ENCODE measurements at places on chromosomes 3 and 15.

DNA sequence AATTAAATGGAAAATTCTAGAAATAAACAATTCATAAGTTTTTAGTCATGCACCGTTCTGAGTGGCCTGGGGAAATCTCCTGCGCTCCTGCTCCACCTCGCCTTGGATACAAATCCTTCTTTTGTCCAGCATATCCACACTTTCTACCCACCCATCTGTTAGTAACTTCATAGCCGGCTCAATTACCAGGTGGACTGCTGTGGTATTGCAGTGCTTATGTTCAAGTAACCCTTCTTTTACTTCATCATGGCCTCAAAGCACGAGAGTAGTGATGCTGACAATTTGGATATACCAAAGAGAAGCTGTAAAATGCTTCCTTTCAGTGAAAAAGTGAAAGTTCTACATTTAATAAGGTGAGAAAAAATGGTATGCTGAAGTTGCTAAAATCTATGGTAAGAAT, 142.3 kb upstream of the CHL1 start:
- no peak for DNase-seq

GRCh38 chr3:56302417-56302816, 165.8 kb downstream of the ERC2 start:
- no peak for DNase-seq

DNA sequence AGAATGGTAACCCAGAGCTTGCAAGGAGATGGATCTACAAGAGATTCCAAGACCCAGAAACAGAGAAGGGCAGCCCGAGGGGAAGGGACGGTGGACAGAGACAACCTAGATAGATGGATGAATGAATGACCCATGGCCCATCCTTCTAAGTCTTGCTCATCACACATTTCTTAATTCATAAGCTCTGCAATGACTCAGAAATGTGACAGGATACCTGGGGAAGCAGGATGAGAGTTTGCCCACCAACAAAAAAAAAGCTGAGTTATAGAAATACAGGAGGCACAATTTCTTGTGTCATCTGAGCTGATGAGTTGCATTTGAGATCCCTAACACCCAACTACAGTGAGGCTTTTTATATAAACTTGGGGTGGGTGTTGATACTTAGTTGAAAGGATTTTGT, 76.6 kb downstream of the CNTN3 start:
- no peak for DNase-seq

GRCh38 chr3:7787871-7788828, 713.5 kb upstream of the LMCD1 start:
- no peak for DNase-seq

GRCh38 chr3:190074817-190075216, 45.9 kb downstream of the P3H2 start:
- no peak for DNase-seq

GRCh38 chr15:83207660-83208366, at the start of gene HDGFL3:
Gene HDGFL3, minus strand, starts transcription at chr15:83207823. Its CDS starts 409 bp downstream, at chr15:83207414.
- peak; percentile 58 for DNase-seq

GRCh38 chr15:81419332-81419943, 45.4 kb upstream of the TMC3 start:
- no peak for DNase-seq

DNA sequence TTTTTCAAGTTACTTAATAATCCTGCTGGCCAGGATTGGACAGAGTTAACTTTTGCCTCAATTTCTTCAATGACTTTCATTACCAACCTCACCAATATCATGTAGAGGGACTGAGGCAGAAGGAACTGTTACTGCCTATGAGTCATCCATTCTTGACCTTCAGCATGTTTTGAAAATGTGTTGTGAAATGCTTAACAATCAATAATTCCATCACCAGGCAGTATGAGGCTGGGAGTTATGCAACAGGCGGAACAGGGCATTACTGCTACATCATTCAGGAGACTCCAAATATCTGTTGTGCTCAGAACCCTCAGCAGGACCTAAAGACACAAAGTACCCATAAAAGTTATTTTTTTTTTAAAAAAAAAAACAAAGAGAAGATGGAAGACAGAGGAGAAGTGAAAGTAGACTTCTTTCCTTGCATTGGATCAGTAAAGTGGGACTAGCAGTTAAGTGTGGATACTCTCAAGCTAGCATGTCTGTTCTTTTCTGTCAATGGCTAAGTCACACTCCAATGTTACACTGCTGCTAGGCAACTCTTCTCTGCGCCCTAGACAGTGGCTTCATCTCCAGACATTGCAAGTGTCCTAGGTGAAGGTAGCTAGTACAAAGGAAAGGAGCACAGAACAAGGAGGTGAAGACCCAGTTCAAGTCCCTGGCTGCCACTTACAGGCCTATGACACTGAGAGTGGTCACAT, 184.9 kb upstream of the LPP start:
- DNase-seq, result no peak

GRCh38 chr15:99105514-99106341, 848 bp downstream of the SYNM start:
- DNase-seq, result peak; percentile 23

DNA sequence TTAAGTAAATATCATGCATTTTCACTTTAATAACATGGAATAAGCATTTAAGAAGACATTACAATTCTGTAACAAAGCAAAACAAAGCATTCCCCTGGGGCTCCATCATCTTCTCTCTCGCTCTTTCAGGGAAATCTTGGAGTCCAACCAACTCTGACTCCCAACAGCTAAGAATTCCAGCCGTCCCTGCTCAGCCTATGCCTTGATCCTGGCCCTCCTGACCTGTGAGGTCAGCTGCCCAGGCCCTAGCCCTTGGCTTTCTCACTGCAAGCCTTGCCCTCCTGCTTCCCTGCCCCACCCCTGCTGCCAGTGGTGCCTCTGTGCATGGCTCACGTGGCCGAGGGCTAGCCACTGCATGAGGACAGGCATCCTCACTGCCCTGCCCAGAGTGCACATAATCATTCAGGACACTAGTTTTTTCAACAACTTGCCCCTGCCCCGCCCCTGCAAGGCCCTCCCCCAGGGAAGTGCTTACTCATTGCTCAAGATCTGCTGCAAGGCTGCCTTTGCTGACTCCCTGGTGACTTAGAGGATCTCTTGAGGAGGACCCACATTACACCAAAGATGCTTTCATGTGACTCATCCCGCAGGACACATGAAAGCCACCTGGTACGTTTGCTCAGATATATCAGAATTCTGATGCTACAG, 37.6 kb downstream of the MTMR10 start:
- no peak for DNase-seq

Data from SHP77 (cell line).